ENCODE measurements at places on chromosomes 3 and 15.

- peak; percentile 35 for DNase-seq
These were observed 71.7 kb downstream of the CYP19A1 start for GRCh38 chr15:51266656-51267050.

DNA sequence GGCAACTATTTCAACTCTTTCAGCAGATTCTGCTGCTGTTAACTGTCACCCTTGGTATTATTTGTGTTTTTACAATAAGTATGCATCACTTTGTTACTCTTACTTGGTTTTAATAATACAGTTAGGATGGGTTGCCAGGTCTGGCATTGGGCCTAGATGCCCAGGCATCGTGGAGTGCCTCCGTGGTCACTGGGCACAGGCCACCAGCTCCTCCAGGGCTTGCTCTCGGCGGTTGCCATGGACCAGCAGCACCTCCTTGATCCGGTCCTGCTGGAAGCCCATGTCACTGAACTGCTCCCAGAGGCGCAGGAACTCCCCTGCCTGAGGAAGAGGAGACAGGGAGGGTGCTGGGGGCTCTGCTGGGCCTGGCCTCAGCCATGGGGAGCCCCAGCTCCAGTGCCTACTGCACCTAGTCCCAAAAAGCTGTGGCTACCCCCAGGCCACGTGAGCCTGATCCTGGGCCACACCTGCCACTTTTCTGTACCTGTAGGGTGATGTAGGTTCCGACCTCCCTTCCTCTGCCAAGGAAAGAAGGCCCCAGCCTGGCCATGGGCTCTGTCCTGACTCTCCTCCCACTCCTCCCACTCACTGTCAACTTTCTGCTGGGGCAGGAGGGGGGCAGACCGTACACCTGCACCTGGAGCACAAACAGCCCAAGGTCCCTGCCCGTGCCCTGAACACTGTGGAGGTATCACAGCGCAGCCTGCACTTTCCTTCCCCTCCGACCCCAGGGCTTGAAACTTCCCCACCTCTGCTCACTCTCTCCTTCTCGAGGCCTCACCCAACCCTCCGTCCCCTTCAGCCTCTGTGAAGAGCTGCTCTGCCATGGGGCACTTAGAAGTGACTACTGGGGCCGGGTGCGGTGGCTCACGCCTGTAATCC, 16.6 kb downstream of the KBTBD13 start:
- no peak for DNase-seq

DNA sequence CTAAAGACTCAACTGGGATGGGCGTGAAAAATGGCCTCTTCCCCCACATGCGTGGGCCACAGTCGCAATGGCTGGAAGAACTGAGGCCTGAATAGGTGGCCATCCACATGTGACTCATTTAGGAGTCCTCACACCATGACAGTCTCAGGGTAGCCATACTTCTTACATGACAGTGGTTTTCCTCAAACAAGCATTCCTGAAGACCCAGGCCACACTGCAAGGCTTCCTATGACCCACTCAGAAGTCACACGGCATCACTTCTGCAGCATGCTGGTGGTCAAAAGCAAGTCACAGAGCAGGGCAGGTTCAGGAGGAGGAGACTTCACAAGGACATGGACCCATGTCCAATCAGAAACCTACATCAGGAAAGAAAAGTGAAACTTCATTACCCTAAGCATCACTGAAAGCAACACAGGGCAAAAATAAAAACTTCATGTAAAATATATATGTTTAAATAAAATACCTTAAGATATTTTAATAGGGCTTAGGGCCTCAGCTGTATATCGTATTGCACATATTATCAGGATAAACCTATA, 257.1 kb downstream of the OPA1 start:
- no peak for DNase-seq

GRCh38 chr15:88617031-88617722, 4.0 kb upstream of the AEN start:
- DNase-seq: no peak

DNA sequence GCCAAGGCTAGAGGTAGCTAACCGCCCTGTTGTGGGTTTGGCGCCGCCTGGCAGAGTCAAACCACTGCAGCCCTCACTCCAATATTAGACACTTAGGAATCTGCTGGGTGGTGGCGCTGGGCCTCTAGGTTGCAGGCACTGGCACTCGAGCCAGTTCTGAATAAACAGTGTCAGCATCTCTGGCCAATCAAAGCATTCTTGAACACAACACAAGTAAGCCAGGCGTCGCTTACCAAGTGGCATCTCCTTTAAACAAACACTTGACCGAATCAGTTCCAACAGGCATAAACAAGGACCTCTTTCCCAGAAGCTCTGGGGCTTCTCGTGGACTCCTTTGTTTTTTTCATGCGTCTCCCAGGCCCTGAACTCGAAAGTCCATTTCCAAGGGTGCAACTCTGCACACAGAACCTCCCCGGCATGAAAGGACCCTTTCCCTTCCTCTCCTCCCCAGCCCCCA, 82.3 kb downstream of the LRIG1 start:
- DNase-seq: no peak

- DNase-seq: no peak
These were observed 222.8 kb upstream of the ST8SIA2 start for GRCh38 chr15:92170897-92171296.

DNA sequence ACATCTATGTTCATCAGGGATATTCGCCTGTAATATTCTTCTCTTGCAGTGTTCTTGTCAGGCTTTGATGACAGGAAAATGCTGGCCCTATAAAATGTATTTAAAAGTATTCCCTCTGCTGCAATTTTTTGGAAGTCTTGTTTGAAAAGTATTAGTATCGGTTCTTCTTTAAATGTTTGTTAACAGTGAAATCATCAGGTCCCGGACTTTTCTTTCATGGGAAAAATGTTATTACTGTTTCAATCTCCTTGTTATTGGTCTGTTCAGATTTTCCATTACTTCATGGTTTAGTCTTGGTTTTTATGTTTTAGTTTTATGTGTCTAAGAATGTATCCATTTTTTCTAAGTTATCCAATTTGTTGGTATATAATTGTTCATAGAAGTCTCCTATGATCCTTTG, 225.6 kb downstream of the RBMS3 start:
- no peak for DNase-seq

GRCh38 chr15:45454814-45455213, 67.7 kb downstream of the SLC30A4 start:
- peak; percentile 96 for DNase-seq

GRCh38 chr3:194633349-194634004, at the start of gene TMEM44:
TMEM44 (minus strand) TSS chr3:194633419; CDS start chr3:194633215, 204 bp downstream.
- peak; percentile 83 for DNase-seq

DNA sequence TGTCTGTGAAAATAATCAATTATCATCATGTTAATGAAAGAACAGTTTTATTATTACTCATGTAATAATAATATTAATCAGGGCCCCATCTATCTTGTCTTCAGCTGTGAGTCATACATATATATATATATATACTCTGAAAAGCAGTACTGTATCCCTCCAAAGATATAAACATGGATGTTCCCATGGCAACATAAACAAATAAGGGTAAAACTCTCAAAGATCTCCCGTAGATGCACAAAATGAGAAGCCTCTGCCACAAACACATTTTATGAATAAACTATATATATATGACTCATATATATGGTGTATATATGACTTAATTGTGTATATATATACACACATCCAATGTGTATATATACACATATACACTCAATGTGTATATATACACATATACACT, 163.8 kb upstream of the ARHGEF26 start:
- no peak for DNase-seq

DNA sequence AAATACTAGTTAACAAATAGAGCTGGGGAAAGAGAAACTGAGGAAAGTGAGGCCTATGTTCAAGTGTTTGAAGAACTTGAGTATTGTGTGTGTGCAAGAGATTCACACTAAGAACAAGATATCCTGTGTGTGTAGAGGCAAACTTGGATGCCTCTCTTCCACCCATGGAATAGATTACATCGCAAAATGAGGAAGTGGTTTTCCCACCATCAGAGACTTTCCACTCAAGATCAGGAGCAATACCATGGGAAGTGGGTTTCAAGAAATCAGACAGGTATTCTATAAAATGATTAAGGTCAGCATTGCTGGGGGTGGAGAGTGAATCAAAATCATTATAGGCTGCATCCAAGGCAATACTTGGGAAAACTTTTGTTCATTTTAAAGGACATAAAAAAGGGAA, 308.0 kb downstream of the FGF12 start:
- no peak for DNase-seq

DNA sequence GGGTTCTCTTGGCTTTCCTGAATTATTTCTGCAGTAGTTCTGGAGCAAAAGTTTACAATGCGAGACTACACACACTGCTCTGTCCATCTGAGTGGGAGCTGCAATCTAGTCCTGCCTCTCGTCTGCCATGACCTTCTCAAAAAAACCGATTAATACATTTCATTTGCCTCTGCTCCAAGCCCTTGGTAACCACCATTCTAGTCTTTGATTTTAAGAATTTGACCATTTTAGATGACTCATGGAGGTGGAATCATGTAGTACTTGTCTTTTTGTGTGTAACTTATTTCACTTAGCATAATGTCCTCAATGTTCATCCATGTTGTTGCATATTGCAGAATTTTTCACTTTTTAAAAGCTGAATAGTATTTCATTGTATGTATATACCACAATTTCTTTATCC, 356.9 kb downstream of the SV2B start:
- no peak for DNase-seq

DNA sequence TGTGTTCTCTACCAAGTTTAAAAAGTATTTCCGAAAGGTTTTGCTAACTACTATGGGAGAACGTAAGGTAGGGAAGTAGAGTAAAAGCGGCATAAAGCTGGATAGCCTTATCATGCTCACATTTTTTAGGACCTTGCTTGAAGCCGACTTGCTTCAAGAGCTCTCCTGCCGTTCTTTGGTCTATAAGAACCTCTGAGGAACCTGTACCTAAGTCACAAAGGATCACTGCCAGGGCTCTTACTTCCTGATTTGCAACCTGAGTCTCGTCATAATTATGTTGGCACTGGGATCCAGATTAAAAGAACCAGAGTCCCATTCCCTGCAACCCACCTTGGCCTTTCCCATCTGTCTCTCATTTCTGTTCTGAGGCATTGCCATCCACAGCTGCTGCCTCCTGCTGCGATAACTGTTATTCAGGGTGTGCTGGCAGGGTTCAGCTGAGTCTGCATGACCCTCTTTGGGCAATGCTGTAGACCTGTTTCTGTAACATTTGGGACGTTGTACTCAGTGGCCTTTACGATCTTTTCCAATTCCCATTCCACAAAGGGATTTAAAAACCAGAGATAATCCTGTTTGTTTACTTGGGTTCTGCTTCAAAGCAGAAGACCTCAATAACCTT, 131.0 kb upstream of the UMPS start:
- DNase-seq: no peak

DNA sequence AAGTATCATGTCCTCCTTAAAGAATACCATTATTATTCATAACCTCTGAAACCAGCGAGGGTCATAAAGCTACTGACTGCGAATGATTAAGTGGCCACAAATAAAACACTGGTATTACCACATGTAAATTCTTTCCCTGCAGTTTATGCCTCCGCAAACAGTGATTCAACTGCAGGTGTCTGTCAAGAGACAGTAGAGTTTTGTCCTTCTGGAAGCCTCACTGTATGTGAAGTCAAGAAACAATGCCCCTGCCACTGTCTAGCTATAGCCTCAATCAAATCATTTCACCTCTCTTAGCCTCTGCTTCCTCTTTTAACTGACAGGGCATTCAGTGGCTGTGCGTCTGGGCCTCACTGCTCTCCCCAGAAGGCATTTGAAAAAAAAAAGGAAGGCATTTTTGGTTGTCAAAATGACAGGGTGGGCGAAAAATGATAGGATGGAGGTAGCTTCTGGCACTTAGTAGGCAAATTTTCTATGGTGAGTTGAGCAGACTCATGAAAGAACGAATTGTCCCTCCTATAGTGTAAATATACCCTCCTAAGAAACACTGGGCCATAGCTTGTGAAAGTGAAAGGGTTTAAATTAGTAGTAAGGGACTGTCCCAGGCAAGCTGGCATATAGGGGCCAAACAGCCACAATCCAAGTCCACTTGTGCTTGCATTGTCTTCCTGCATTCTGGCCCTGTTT, 66.7 kb downstream of the FILIP1L start:
- DNase-seq: no peak

DNA sequence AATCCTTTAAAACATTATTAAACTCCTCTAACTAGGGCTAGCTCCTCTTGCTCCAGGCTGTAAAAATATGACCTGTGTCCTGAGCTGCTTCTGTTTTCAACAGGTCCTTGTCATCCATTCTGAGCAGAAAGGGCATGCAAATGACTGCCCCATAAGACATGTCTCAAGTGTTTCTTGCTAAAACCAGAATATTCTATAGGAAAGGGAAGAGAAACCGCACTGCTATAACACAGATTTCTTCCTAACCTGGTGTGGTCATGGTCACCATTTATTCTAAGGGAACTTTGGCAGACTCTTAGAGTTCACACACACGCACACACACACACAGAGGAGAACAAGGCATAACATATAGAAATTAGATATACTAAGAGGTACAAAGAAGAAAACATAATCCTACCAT, 34.2 kb upstream of the B3GNT5 start:
- no peak for DNase-seq

GRCh38 chr3:12483410-12483809, 870 bp upstream of the TSEN2 start:
- DNase-seq: no peak

DNA sequence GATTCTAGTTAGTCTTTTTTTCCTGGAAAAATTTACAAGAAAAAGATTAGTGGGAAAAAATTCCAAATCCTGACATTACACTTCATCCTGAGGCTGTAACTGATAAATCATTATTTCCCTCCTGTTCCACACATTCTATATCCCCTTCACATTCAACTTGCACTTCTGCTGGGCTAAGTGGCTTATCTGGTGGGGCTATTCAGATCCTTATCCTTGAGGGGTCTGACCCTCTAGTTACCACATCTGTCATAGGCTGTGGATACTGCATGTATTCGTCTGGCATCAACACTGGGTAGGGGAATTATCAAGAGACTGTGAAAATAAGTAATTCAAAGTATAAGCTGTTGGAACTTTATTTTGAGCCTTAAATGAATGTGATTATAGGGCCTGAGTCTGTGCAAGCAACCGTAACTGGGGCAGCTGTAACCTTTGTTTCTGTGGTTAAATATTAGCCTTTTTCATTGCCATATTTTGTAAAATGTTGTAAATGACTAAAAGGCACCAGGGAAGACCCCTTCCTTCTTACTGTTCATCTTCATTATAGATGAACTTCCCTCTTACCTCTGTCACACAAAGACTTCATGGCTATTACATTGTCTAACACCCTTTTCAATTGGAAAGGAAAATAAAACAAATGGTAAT, 28.0 kb upstream of the TEX9 start:
- DNase-seq: no peak

DNA sequence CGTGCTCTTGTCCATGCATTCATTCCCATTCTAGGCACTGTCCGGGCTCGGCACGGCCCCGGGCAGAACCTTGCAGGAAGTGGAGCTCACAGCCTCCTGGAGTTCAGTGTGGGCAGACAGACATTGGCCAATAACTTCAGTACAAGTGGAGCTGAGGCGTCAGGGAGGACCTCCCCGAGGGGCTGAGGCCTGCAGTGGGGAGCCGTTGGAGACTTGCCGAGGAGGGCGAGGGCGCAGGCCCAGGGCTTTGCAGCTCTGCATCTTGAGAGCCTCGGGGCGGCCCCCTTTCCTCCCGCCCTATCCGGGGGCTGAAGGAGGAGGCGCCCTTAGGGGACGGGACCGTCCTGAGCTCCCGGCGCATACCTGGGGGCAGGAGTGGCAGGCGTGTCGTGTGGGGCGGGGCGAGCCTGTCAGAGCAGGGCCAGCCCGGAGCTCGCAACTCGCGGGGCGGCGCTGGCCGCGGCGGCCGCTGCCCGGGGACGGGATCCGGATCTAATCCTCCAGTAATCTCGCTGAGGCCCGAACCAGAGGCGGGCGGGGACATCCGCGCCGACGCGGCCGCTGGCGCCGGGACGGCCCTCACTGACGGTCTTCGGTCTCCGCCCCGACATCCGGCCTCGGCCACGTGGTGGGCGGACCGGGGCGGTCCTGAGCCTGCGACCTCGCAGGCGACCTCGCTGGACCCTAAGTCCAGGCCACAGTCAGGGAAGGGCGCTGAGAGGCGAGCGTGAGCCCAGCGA, at the start of gene ACY1:
Gene ACY1, plus strand, starts transcription at position 698 of the 740 bp plus-strand sequence. CDS start 530 bp downstream, outside the sequence.
- peak; percentile 93 for DNase-seq
